Activated T-cell treated with anti-CD3 and anti-CD28 coated beads for 48 hours (primary cell): ENCODE measurements at places on chromosomes 6 and 20.

GRCh38 chr6:41347378-41348050 is 12.1 kb downstream of the NCR2 start:
- DNase-seq = no peak

- DNase-seq = no peak
Measured at GRCh38 chr20:57665589-57665971, 44.2 kb downstream of the PMEPA1 start.

GRCh38 chr20:5626603-5627002 is 123.6 kb upstream of the SHLD1 start:
- DNase-seq = no peak

- no peak for DNase-seq
Measured at GRCh38 chr6:46794068-46794467, 879 bp downstream of the MEP1A start.

DNA sequence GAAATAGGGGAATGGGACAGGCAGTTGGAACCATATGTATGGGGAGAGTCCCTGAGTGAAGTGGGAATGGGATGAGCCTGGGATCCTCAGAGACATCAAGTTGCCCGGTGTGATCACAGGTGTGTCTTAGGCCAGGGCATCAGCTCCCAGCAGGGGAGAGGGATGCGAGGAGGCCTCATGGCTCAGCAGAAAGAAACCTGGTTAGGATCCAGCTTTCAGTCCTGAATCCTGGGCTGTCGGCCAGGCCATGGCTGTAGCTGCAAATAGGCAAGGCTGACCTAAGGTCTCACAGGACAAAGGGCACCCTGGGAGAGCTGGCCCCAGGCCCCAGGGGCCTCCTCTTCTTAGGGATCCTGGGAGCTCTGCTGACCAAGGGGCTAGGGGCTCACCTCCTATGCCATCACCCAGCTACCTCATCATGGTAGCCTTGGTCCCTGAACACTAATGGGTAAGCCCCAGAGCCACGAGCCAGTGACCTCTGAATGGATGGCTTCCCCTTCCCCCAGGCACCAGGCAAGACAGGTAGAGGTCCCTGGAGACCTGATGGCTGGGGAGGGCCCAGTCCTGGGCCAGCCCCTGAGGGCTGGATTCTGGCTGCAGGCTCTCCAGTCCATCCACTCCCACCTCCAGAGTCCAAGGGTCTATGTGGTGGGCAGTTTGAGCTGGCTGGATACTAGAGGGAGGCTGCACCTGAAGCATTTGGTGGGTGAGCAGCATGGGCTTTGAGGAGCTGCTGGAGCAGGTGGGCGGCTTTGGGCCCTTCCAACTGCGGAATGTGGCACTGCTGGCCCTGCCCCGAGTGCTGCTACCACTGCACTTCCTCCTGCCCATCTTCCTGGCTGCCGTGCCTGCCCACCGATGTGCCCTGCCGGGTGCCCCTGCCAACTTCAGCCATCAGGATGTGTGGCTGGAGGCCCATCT is at the start of gene SLC22A7:
TSS of gene SLC22A7 (plus strand) at position 617 of the 921 bp plus-strand sequence. CDS start at position 716, 99 bp downstream.
- no peak for DNase-seq

- no peak for DNase-seq
Measured at GRCh38 chr6:52135217-52135616, 47.8 kb upstream of the PKHD1 start.

GRCh38 chr6:174036-174435 is 118.3 kb upstream of the DUSP22 start:
- no peak for DNase-seq

GRCh38 chr6:1202201-1202600 is 109.7 kb upstream of the FOXQ1 start:
- DNase-seq = no peak

DNA sequence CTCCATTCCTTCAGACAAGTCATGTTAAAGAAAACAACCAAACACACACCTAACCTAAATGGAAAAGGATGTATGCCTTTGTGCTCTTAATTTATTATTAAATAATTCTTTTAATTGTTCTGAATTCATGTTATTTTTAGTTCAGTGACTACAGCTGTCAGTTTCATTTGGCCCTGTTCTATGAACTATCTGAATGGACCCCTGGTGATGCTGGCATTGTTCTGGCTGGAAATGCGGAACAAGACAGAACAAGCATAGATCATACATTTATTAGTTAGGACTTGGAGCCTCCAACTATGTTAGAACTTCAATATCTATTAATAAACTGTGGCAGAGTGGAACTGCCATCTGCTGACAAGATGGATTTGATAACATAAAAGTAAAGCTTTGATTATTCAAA is 5.7 kb downstream of the MAP3K7 start:
- no peak for DNase-seq

GRCh38 chr6:126540161-126540560 is 200.2 kb downstream of the CENPW start:
- no peak for DNase-seq

DNA sequence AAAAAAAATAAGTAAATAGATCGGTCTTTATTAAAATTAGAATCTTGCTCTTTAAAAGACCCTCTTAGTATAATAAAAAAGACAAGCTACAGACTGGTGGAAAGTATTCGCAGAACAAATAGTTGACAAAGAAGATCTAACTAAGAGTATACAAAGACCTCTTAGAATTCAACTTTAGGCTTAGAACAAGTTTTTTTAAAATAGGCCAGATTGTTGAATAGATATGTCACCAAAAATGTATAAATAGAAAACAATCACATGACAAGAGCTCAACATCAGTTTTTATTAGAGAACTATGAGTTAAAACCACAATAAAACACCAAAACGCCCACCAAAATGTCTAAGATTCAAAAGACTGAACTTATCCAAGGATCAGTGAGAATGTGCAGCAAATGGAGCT is 632.7 kb upstream of the PTCHD4 start:
- DNase-seq = no peak
